Sigmoid colon (tissue), 7 donors: ENCODE measurements at places on chromosomes 7 and 10. TPM values are rescaled to one million over a fixed set of nuclear protein-coding genes. Genes with fewer than 3 reads are reported as not detected.

INA gene
- polyA plus RNA-seq: 2.0 TPM

DNA sequence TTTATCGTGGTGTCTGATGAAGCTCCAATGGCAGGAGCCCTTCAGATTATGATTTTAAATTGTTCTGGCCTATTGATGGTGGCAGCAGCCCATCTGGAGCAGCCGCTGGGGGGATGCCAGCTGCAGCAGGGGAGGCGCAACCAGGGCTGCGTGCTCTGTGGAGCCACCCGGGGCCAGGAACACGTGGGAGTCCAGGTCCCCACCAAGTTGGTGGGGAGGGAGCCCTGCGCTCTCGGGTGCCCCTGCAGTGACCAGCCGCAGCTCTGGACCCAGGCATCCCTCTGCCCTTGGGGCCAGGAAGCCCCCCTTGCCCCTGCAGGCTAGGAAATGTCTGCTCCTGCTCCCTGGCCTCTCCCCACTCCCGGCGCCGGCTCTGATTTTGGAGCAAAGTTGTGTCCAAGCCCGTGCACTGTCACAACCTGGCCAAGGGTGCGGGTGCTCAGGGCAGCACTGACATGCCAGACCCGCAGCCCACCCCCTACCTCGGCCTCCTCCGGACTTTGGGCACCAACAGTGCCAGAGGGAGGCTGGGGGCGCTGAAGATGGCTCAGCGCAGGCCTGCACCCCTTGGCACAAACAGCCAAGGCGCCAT lies 147.2 kb upstream of the ADO start:
- DNase-seq: no peak

DKK1 gene
- not detected for polyA plus RNA-seq

- DNase-seq: no peak
Observed at GRCh38 chr10:89351412-89351779, 23.6 kb downstream of the IFIT3 start.

DNA sequence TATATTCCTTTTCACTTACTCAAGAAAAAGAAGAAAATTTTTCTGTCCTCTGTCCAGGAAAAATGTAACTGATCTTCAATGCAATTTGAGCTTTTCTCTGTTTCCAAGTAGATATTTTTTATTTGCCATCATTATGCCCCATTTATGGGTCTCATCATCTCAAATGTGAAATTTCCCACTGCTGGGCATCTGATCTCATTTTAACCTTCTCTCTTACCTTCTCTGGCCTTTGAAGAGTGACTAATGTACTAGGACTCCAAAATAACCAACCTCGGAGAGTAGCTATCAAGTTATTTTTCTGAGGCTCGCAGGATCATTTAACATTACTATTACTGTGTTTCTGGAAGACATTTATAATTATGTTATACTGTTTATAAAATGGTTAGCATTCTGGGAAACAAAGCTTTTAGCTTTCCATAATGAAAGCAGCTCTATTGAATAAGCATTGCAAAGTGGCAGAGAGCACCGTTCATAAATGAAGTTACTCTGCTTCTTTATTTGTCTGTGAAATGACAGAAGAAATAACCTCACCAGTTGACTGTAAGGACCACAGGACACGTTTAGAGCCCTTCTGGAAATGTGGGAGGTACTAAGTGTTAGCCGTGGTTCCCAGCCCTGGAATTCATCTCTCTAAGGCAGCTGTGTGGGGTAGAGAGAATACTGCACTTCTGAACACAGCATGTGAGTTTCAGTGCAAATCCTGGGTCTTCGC lies 33.3 kb upstream of the NMT2 start:
- peak; percentile 17 for DNase-seq

- no peak for DNase-seq
Observed at GRCh38 chr7:134071355-134072331, 55.5 kb upstream of the LRGUK start.

GIMAP6 gene
- polyA plus RNA-seq: 25.0 TPM

DNA sequence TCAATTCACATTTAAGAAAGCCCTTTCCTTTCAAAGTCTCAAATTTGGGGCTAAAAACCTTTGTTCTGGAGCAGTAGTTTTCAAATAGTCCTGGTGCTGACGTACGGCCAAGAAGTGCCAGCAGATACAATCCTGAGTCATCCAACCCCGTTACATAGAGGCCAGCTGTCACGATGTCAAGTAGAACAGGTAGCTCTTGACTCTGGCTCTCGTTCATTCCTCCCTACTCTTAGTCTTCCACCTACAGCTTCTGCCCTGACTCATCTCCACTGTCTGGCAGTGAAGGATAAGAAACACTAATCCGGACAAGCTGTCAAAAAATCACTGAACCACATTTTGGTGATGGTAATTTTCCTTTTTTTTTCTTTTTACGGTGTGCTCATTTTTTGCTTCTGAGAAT lies 132.4 kb upstream of the PTN start:
- no peak for DNase-seq

DNA sequence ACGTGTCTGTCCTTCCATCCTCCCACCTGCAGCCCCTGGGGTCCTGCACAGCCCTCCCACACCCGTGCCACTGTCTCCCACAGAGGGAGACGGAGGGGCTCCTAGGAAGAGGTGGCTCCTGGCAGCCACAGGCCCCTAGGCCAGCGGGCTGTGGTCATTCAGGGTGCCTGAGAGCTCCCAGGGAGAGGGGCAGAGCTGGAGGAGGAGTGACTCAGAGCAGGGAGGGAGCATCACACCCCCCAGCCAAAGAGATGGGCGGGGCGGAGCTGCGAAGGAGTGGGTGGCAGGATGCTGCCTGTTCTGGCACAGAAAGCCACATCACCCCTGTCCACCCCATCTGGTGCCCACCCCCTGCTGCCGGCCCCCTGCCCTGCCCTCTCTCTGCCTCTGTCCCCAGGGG lies 50.5 kb downstream of the STK32C start:
- no peak for DNase-seq
